ENCODE measurements at places on chromosomes 13 and 19. TPM values are rescaled to one million over a fixed set of nuclear protein-coding genes. Genes with fewer than 3 reads are reported as not detected.

DNA sequence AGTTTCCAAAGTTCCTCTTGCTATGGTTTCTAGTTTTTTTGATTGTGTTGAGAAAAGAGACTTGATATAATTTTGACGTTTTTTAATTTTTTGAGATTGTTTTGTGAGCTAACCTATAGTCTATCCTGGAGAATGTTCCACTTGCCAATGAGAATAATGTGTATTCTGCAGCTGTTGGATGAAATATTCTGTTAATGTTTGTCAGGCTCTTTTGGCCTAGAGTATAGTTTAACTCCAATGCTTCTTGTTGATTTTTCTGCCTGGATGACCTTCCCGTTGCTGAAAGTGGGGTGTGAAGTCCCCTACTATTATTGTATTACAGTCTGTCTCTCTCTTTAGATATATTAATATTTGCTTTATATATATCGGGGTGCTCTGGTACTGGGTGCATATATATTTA lies 40.0 kb downstream of the RASA3 start:
- no peak for DNase-seq

DNA sequence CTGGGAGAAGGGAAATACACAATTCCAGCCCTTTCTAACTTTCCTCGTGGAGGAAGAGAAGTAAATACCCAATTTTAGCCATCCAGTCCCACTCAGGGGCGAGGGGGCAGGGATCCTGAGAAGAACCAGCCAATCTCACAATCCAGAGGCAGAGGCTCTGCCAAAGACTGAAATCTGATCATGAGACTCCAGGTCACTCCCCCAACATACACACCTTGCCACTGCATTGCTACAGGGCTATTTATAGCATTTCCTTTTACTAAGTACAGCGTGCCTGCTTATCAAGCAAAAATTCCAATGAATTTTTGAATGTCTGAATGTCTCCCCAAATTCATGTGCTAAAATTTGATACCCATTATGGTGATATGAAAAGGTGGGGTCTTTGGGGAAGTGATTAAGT lies 1687.5 kb downstream of the EFNB2 start:
- DNase-seq = no peak

GRCh38 chr19:18280247-18281081 lies 958 bp downstream of the JUND start:
- peak; percentile 87 for DNase-seq

GRCh38 chr19:16184665-16185122 lies 516 bp upstream of the FAM32A start:
- DNase-seq = no peak

The PRPF31 gene
- 35.0 TPM for total RNA-seq

DNA sequence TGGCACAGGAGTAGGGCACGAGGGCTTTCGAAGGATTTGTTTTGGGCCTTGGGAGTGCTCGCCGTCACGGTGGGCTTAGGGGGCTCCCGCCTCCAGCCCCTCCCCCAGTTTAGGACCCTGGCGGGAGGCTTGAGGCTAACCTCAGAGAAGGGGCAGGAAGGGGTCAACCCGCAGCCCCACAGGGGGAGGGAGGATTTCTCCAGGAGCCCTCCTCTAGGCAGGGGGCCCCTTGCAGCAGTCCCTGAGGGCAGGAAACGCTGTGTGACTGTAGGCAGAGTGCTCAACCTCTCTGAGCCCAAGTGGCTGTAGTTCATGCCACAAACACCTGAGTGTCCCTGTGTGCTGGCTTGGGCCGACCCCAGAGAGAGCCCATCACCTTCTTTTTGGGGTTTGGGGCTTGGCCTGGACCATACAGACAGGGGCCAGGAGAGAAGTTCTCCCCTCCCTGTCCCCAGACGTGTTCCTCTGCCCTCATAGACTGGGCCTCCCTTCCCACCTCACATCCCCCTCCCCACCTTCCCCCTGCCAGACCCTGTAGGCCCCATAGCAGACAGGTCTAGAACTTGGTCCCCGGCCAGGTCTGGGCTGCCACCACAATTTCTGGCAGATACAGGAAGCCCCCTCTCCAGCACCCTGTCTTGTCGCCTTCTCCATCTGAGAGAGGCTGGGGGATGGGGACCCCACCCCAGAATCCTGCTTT lies 8.1 kb downstream of the ISYNA1 start:
- no peak for DNase-seq

DNA sequence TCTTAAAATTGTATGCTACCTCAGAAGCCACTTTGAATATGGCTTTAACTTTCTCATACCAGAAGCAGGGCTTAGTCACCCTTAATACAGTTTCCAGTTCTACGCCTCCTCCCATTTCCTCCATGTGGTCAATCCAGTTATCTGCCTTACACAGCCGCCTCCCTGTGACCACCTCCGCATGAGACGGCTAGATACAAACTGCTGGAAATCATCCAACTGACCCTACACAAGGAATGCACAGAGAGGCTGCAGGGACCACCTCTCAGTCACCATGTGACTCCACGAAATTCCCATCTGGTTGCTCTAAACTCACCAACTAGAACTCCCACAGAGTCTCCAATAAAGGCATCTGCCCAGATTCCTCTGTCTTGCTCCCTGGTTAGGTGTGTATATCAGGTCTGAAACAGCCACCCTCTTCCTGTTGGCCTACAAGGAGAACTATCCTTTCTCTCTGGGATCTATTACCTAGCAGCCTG lies 6.8 kb downstream of the ZNF564 start:
- DNase-seq = no peak

DNA sequence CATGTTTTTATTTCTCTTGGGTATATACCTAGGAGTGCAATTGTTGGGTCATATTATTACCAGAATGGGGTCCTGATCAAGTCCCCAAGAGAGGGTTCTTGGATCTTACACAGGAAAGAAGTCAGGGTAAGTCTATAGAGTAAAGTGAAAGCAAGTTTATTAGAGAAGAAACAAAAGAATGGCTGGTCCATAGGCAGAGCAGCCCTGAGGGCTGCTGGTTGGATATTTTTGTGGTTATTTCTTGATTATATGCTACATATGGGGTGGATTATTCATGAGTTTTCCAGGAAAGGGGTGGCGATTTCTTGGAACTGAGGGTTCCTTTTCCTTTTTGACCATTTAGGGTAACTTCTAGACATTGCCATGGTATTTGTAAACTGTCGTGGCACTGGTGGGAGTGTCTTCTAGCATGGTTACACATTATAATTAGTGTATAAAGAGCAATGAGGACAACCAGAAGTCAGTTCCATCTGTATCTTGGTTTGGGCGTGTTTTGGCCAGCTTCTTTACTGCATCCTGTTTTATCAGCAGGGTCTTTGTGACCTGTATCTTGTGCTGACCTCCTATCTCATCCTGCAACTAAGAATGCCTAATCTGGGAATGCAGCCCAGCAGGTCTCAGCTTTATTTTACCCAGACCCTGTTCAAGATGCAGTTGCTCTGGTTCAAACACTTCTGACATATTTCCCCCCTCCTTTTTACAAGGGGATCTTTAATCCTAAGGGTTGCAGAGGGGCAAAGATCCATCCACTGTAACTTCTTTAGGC lies 41.1 kb downstream of the CEACAM1 start:
- no peak for DNase-seq

The KLK15 gene
- 3.8 TPM for total RNA-seq

DNA sequence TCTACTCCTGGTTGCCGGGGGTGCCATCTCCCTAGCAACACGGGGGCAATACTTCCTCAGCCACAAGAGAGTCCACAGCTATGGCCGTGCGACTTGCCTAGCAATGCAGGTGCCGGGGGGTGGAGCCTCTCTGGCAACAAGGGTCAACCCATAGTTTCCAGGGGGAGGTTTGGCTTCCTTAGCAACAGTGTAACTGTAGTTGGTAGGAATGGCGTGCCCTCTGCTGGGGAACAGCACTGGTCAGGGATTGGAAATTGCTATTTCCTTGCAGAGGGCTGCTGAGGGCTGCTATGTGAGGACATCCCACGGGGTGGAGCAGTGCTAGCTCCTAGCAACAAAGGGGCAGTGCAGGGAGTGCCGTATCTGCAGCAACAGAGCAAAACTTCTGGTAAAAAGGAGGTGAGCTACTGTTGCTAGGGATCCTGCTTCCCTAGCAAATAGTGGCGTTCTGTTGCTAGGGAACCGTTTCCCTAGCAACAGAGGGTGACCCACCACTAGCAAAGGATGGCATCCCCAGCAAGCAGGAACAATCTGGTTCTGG lies 7.0 kb upstream of the TMC4 start:
- peak; percentile 79 for DNase-seq

DNA sequence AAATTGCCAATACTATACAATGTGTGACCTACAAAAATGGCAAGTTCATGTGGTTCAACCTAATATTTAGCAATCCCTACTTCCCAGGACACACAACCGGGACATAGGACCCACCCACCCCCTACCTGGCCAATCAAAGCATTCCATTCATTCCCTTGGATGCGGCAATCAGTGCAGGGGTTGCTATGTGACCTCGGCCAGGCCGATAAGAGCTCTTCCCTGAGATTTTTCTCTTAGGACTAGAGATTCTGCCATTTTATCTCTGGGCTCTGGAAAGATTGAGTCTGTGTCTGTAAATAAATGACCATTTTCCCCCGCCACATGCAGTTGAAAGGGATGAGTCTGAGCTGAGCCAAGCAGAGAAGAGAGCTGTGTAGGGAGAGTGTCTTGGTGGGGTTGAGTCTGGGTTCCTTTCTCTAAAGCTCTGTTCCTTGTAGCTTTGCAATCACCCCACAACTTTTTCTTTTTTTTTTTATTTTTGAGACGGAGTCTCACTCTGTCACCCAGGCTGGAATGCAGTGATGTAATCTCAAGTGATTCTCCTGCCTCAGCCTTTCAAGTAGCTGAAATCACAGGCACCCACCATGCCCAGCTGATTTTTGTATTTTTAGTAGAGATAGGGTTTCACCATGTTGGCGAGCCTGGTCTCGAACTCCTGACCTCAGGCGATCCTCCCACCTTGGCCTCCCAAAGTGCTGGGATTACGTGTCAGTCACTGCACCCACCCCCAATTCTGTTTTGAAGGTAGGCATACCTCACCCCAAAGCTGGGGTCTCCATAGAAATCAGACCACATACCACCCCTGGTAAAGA lies 7.4 kb downstream of the IFNL1 start:
- no peak for DNase-seq

DNA sequence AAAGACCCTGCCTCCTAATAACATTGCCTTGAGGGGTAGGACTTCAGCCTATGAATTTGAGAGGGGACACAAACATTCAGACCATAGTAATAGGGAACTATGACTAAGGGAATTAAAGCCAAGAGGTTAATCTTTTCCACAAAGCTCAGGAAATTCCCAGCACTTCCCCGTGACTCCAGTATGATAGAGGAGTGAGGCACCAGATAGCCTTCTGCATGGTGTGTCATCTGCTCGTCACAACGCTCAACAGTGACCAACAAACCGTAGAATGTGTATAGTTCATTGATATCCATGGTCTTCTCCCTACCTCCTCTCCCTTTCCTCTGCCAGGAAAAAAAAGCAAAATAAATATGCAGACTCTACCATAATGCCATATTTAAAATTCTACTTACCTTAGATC lies 64.4 kb downstream of the B3GLCT start:
- no peak for DNase-seq

DNA sequence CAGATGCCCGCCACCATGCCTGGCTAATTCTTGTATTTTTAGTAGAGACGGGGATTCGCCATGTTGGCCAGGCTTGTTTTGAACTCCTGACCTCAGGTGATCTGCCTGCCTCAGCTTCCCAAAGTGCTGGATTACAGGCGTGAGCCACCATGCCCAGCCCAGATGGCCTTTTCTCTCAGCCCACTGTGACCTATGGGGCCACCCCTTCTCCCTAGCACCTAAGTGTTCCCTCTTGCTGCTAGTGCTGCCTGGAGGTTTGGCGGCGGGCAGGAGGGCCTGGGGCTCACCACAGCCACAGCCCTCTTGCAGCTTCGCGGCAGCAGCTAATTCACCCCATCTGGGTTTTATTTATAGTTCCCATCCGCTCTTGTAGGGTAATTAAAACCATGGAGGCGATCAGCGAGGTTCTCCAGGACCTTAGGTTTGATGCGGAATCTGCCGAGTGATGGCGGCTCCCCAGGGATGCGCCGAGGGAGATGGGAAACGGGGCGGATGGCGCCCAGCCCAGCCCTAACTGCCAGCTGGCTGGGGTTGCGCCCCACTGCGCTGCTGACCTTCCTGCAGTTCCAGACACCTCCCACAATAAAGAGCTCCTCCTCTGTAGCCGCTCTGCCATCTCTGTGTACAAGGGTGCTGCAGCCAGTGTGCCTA lies 3.3 kb downstream of the REX1BD start:
- no peak for DNase-seq

DNA sequence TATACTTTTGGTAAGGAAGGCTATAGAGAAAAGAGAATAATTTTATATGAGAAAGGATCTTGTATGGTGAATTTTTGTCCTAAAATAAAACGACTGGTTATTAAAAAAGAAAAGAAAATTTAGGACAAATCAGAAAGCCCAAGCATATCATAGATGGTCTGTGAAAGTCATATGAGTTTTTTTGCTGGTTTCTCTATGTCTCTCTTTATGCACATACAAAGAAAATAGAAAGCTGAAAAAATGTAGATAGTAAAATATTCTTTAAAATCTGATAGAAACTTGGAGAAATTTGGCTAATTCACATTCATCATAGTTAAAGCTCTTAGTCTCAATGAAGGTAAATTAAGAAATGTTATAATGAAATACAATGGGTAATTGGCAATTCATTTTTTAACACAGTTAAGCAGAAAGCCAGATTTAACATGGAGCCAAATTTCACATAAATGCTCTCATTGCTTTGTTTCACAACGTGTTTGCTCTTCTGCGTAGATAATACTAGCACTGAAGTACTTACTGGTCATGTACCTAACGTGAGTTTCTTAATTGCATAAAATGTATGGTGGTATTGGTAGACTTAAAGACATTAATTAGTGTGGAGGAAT lies 621.5 kb upstream of the ATXN8OS start:
- DNase-seq = no peak

The ZNF571 gene
- total RNA-seq = not detected

The GZMM gene
- not detected for total RNA-seq

The SUGP1 gene
- total RNA-seq = 98.4 TPM

The PTPRS gene
- total RNA-seq = 44.0 TPM

GRCh38 chr13:106850973-106851650 lies 283.2 kb upstream of the ARGLU1 start:
- no peak for DNase-seq

The GJB6 gene
- total RNA-seq = not detected

The ADGRE3 gene
- total RNA-seq = not detected

The FGF21 gene
- not detected for total RNA-seq

GRCh38 chr13:75813323-75813722 lies 177.2 kb downstream of the LMO7 start:
- DNase-seq = no peak

DNA sequence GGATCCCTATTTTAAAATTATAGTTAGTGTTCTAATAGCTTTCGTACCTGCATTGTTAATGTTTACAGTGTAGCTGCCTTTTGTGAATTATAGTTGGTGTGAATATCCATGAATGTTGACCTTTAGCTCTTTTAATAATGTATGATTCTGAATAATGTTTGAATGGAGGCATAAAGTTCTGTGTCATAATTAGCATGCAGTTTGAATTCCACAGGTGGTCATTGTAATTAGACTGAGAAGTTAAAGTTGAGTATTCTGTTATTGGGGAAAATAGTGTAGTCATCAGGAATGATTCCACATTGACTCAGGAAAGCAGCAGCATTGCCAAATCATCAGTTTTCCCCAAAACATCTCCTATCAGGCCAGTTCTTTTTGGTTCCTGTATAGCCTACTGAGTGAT lies 12.1 kb downstream of the GPR18 start:
- no peak for DNase-seq
